ENCODE measurements at places on chromosomes 5 and 9. TPM values are rescaled to one million over a fixed set of nuclear protein-coding genes. Genes with fewer than 3 reads are reported as not detected.

GRCh38 chr9:99415606-99416005 lies 193.5 kb downstream of the SEC61B start:
- no peak for DNase-seq

DNA sequence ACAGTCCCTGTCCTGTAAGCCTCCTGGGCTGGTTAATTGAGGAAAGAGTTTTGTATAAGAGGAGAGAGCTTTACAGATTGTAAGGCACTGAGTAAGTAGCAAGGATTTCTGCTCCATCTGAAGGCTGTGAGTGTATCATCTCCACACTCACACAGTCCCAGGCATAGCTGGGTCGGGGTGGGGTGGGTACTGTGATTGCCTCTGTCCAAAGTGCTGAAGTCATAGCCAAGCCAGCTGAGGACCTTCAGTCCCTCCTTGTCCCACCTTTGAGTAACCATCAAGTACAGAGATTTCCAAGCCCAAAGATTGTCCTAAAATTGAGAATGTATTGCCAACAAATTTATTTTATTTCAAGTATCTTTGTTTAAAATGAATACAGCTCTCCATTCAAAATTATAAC lies 5.5 kb upstream of the DNAJB5 start:
- no peak for DNase-seq

GRCh38 chr9:14895806-14896205 lies 14.4 kb downstream of the FREM1 start:
- no peak for DNase-seq

DNA sequence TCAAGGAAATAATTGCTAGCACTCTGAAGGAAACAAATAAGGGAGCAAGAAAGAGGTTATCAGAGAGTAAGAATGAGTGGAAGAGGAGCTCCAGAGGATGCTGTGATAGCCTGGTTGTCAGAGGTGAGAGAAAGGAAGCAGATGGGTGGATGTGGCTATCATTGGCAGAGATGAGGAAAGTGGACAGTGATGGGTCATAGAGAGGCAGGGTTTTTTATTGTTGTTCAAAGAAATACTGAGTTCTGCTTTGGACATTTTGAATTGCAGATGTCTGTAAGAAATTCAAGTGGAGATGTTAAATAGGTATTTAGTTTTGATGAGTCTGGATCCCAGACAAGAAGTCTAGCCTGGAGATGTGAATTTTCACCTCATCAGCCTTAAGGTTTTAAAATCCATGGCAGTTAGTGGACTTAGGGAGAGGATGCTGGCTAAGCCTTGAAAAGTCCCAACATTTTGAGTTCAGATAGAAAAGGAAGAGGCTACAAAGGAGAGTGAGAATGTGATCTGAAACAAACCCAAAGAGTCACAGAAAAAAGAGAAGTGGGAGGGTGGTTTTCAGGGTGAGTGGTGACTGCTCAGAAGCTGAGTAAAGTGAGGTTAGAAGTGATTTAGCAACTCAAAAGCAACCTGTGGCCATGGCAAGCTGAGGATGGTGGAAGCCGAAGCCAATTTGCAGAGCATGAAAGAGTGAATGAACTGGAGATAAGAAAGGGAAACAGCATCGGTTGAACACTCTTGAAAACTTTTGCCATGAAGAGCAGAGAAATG lies 50.4 kb downstream of the PPIC start:
- no peak for DNase-seq

GRCh38 chr5:106380736-106381135 lies 1290.0 kb downstream of the EFNA5 start:
- DNase-seq = no peak

LYRM7 gene
- total RNA-seq = 4.7 TPM

NME5 gene
- 5.9 TPM for total RNA-seq

ABLIM3 gene
- total RNA-seq = 7.4 TPM
